ENCODE measurements at places on chromosomes 2 and 18.

DNA sequence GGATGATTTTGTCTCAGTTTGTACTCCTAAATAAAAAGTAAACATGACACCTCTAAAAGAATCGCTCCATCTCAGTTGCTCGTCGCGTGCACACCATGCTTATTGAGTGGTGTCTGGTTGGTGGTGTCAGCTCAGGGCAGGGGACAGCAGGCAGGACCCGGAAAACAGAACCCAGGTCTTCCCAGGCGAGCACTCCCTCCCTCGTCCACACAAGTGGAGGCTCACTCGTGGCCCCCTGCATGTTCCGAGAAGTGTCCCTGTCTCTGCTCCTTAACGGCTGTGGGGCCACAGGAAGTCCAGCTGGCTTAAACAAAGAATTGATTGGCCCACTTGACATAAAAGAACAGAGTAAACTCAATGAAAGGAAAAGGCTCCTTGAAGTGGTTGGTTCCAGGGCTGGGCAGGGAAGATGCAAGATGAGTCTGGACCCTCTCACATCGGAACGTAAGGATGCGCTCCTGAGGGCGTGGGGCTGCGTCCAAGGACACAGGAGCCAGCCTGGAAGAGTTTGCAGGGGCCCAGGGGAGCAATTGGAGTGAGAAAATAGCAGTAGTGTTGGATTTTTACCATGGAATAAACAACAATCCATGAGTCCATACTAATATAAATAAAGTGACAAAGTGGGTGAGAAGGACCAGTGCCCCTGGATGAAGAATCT is 13.1 kb upstream of the CNDP1 start:
- no peak for DNase-seq

DNA sequence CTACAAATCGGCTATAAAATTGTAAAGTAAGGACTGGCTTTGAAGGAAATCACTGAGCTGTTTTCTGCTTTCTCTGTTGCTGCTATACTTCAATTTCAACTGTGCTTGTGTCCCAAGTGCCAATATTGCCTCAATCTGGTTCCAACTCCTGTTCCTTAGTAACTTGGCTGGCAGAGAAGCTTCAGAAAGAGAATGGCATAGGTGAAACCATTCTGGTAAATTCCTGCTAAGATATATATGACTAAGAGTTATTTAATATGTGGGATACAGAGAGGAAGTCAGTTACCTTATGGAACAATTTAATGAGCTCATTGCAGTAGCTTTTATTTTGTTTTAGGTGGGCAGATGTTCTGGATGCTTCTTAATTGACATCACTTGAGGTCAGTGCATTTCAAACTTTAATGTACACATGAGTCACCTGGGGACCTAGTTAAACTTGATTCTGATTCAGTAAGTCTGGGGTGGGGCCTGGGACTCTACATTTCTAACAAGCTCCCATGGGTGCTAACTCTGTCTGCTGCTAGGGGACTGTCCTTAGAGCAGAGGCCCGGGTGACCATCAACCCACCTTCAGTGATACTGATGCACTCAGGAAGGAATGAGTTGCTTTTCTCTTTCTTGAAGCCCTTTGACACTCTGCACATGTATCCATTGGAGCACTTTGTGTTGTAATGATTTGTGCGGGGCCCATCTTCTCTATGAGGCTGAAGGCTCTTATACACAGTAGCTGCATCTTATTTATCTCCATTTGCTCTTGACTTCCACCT is 47.6 kb downstream of the LIPG start:
- DNase-seq: no peak

DNA sequence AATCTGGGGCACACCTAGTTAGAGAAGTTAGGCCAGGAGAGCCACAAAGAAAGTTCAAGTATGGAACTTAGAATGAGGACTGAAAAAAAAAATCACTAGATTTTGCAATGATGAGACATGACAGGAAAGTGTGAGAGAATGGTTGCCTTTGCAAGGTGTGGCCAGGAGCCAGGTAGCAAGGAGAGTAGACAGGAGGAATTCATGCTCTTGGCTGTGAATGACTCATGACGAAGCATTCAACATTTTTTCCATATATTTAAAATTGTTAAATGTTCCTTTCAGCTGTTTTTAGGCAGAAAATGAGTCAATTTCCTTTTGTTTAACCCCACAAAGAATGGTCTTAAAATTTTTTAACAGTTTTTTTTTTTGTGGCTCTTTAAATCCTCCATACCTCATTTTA is 636.9 kb downstream of the PLCL1 start:
- no peak for DNase-seq

- no peak for DNase-seq
These were observed 143.6 kb downstream of the COL4A4 start for GRCh38 chr2:227020416-227020815.

DNA sequence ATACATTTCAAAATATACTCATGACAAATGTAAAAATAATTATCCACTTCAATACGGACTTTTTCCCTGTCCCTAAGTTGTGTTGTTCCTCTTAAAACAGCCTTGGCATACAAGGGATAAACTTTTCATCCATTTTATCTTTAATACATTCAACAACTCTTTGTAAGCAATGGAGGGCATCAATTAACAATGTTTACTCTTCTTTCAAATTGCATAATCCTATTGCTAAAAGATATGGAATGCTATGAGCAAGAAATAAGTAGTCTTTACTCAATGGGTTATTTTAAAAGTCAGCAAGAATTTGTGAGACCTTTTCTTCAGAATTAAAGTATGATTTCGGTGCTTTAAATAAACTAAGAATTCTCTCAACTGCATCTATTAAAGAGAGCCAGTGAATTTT is 41.9 kb downstream of the SCN9A start:
- DNase-seq: no peak

DNA sequence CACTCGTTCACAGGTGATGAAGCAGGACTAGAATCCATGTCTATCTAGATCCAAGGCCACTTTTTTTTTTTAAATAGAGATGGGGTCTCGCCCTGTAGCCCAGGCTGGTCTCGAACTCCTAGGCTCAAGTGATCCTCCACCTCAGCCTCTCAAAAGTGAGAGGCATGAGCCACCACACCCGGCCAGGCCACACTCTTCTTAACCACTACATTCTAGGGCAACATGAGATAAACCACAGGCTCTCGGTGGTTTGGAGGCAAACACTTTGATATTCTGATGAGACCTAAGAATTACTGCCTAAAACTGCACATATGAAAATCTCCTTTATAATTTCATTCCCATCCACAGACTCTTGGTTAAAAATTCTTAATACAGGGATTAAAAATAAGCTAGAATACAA is 51.8 kb downstream of the USP34 start:
- no peak for DNase-seq

- no peak for DNase-seq
These were observed 4.4 kb upstream of the CHRNG start for GRCh38 chr2:232534940-232535651.

DNA sequence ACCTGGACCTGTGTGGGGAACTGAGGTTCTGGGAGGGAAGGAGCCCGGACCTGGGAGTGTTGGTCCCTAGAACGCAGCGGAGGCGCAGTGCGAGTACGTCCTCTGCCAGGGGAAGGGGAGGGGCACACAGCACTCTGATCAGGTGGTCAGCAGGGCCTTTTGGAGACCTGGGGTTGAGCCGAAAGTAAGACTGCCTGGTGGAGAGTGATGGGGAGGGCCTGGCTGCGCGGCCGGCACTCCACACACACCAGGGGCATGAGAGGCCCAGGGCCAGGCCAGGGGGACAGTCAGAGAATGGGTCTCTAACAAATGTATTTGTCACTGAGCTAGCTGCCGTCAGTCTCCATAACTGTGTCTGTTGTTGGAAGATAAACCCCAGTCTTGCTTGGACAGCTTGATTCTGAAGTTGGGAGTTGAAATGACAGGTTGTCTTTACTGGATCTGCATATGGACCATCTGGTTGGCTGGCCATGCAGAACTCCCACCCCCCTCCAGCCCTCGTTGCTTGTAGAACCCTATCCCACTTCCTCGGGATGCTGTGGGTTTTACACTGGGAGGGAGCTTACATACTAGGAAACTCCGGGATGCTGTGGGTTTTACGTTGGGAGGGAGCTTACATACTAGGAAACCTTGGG is 75.4 kb upstream of the NFATC1 start:
- no peak for DNase-seq

DNA sequence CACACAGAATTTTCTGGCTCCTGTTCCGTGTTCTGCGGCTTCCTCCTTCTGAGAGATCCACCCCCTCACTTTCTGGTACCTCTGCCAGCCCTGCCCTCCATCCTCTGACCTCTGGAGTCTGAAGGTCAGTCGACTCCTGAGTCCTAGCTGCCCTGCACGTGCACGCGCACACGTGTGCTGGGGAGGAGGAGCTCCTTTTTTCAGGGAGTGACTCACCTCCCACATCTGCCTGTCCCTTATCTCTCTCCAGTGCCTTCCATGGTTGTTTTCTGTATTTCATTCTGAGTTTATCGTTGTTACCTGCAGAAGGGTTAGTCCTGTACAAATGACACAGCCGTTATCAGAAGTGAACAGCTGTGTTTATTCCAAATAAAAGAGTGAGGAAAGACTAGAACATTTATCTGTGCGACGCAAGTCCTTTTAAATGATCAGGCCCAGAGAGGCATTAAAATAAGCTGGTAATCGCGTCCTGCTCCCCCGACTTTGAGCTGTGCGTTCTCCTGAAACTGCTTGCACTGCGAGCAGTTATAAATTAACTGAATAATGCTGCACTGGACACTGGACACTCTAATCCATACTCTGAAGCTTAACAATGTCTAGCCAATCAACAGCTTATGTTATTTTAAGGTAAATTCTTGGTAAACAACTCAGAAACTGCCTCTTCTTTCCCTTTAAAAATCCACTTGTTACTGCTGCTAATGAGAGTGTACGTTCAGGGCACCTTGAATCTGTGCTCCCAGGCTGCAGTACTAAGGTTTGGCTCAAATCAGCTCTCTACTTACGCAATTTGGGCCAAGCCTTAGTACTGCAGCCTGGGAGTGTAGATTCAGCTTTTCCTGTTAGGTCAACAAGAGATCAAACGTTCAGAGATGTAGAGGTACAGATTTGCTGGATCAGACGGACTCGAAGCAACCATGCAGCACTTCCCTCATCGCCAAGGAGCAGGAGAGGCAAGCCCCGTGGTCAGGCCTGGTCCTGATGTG is 72.5 kb downstream of the GALR1 start:
- peak; percentile 47 for DNase-seq

- DNase-seq: no peak
These were observed 21.7 kb downstream of the RBMS1 start for GRCh38 chr2:160471950-160472349.

DNA sequence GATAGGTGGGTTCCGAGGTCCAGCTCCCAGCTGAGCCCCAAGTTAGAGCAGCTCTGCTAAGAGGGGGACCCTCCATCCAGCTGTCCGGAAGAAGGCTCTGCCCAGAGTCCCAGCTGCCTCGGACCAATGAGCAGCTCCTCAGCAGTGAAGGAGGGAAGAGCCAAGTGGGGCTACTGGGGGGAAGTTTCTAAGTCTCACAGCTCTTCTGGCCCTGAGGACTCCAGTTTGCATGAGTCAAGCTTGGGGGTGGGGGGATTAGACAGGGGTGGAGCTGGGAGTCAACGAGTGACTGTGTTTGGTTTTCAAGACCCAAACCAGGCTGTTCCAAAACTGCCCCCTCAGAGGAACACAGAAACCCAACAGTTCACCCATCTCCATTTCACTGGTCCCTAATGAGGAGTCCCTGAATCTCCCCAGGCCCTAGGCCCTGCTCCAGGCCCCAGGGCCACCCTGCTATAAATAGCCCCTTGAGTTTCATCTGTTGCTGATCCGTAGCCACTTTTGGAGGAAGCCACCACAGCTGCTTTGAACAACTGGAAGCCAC is 100.9 kb downstream of the TNS1 start:
- no peak for DNase-seq

- no peak for DNase-seq
These were observed 552.9 kb upstream of the TNP1 start for GRCh38 chr2:217412721-217413120.

DNA sequence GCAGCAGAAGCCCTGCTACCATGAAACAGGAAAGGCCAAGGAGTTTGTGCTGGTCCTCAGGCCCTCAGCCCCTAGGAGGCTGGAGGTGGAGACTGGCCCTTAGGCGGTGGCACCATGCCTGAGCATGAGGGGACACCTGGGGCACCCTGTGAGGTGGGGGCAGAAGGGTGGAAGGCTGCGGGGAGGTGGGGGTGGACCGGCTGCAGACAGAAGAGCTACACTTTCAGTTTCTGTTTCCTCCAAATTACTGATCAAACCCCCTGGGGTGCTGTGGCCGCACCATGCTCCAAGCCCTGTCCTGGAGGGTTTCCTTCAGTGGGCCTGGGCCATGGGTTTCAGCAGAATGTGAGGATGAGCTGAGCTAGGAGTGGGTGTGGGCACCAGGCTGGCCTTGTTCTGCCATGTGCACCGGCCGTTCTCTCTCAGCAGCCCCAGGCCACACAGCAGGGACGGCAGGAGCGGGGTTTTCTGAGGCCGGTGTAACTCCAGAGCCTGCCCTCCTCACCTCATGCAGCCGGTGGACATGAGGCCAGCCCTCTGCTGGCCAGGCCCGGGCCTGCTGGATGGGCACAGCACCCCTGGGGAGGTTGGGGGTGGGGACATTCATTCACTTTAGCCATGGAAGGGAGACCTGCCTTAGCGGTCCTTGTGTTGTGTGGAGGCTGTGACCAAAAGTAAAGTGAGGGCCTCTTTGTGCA is 51.5 kb downstream of the PLEKHB2 start:
- no peak for DNase-seq
